Body of pancreas (tissue), 4 donors: ENCODE measurements at places on chromosomes 7 and 10.

DNA sequence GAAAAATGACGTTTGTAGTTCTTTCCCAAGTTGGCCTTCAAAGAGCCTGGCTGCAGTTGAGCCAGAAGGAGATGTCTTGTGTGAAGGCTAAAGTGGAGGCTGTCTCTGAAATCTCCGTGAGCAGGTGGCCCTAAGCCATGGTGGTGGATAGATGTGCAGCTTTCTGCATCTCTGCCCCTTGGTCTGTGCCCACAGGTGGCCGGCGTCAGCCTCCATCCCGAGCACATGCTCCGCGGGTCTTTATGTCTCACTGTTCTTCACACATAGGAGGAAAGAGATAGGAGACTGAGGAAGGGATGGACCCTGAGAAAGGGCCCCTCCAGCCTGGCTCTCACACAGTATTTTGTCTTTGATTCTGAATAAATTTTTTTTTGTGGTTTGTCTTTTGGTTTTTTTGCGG, 30.3 kb upstream of the SLC26A4 start:
- H3K27me3 ChIP-seq = no peaks in the 10 kb centered on the region
- no peak overlapping the region for H3K4me3 ChIP-seq
- no peaks in the 10 kb centered on the region for H3K36me3 ChIP-seq
- H3K27ac ChIP-seq = no peak overlapping the region
- no peak for DNase-seq
- H3K4me1 ChIP-seq = no peaks in the 10 kb centered on the region

DNA sequence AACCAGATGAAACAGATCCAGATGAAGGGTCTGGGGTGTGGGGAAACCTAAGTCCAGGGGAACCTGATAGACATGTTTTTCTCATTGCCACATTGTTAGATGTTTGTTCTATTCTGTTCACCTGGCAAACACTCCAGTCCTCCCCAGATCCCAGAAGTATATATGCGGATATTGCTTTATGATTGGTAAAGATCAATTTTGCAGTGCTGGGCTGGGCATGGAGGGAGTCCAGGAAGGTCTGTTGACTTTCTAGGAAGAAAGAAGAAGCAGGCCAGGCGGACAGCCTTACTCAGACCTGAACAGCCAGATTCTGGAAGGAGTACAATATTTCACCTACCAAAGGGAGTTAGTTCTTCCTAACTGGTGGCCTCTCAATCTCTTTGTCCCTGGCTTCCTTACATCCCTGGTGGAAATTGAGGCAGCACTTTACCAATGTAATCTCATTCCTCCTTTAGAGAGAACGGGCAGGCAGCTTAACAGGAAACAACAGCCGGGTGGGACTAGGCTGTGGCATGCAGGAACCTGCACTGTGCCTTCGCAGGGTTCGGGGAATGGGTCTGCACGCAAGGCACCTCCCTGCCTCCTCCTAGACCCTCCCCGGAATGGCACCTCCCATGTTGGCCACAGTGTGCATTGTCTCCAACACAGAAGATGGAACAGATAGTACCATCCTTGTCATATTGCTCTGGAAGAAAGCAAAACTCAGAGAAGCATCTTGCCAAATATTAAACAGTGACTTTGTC, 930 bp downstream of the GIMAP6 start:
- no peak overlapping the region for H3K4me3 ChIP-seq
- H3K27me3 ChIP-seq = no peaks in the 10 kb centered on the region
- peak; percentile 20 for DNase-seq
- H3K36me3 ChIP-seq = no peaks in the 10 kb centered on the region

DNA sequence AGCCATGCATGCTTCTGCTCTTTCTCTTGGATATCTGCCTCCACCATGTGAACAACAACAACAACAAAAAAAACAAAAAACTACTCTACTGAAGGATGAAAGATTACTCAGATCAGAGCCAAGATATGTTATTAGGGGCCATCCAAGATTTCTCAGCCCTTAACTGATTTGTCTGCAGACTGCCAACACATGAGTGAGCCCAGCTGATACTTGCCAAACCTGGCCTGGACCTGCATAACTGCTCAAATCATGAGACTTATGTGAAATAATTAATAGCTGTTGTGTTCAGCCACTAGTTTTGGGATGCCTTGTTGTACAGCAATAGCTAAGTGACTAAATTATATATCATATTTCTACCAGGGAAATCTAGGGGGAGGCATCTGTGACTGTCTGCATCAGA, 334.5 kb upstream of the SORCS1 start:
- H3K27me3 ChIP-seq = no peaks in the 10 kb centered on the region
- no peak overlapping the region for H3K27ac ChIP-seq
- DNase-seq = no peak
- no peaks in the 10 kb centered on the region for H3K36me3 ChIP-seq
- H3K4me3 ChIP-seq = no peak overlapping the region
- no peaks in the 10 kb centered on the region for H3K4me1 ChIP-seq

DNA sequence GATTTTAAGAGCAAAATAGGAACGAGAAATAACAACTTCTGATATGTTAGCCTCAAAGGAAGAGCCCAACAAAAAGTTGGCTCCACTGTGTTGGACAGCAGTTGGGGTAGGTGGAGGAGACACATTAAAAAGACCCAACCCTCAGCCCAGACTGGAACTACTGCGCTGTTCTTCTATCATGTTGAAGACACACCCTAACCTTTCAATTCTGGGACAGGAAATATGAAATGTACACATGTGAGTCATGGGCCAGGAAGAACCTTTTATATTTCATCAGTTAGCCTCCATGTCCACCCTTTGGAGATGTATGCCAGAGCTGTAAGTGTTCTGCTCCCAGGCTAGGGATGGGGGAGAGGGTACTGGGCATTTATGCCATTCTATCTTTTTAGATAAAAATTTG, 22.1 kb downstream of the CLDN12 start:
- no peaks in the 10 kb centered on the region for H3K36me3 ChIP-seq
- no peak overlapping the region for H3K27ac ChIP-seq
- DNase-seq = no peak
- no peaks in the 10 kb centered on the region for H3K27me3 ChIP-seq
- H3K4me1 ChIP-seq = no peaks in the 10 kb centered on the region

DNA sequence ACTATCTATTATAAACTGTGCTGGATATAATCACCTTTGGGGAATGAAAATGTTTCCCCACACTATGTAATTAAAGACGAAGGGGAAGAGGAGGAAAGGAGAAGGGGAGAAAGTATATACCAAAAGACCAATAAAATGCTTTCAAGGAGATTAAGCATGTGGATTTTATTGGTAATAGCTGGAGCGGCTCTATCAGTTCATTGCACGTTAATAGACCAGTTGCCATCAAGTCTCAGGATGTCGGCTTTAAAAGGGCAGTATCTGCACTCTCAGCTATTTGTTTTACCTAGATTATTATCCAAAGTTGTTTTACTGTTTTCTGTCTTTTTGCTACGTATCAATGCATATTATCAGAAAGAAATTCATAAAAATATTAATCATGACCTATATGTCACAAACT, 9.0 kb downstream of the ETV1 start:
- no peak overlapping the region for H3K27ac ChIP-seq
- H3K4me1 ChIP-seq = peaks cover 5% of the 10 kb centered on the region
- H3K4me3 ChIP-seq = no peak overlapping the region
- no peak for DNase-seq
- H3K36me3 ChIP-seq = no peaks in the 10 kb centered on the region
- no peaks in the 10 kb centered on the region for H3K27me3 ChIP-seq

DNA sequence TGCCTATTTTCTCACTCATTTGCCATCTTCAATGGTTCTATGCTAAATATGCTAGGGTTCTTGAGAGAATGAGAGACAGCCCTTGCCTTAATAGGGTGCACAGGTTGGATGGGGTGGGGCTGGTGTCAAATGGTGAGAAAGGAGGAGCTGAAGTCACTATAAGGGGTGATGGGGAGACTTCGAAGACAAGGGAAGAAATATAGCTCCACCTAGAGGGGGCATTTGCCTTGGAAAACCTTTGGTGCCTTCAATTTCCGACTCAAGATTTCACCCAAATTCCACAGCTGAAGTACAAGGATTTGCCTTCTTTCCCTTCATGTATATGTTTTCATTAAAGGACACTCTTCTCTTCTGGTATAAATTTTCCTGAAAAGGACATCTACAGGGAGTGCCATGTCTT, 5.6 kb downstream of the PTN start:
- H3K4me1 ChIP-seq = peaks cover 2% of the 10 kb centered on the region
- H3K27ac ChIP-seq = no peak overlapping the region
- H3K36me3 ChIP-seq = no peaks in the 10 kb centered on the region
- no peak for DNase-seq
- no peaks in the 10 kb centered on the region for H3K27me3 ChIP-seq
- no peak overlapping the region for H3K4me3 ChIP-seq

- no peak overlapping the region for H3K4me3 ChIP-seq
- no peak for DNase-seq
- H3K27ac ChIP-seq = no peak overlapping the region
- H3K36me3 ChIP-seq = no peaks in the 10 kb centered on the region
- H3K4me1 ChIP-seq = no peaks in the 10 kb centered on the region
These were observed 47.2 kb upstream of the WDR11 start for GRCh38 chr10:120803972-120804371.

- DNase-seq = no peak
- H3K4me3 ChIP-seq = no peak overlapping the region
- H3K27me3 ChIP-seq = no peaks in the 10 kb centered on the region
- H3K36me3 ChIP-seq = no peaks in the 10 kb centered on the region
- peaks cover 6% of the 10 kb centered on the region for H3K4me1 ChIP-seq
- no peak overlapping the region for H3K27ac ChIP-seq
These were observed 90.4 kb downstream of the COBL start for GRCh38 chr7:51226063-51226755.

- no peaks in the 10 kb centered on the region for H3K36me3 ChIP-seq
- H3K27me3 ChIP-seq = no peaks in the 10 kb centered on the region
- H3K4me3 ChIP-seq = no peak overlapping the region
- no peak overlapping the region for H3K27ac ChIP-seq
These were observed 9.3 kb upstream of the ADD3 start for GRCh38 chr10:109998513-109998912.

- H3K36me3 ChIP-seq = no peaks in the 10 kb centered on the region
- H3K27me3 ChIP-seq = no peaks in the 10 kb centered on the region
- DNase-seq = no peak
- no peak overlapping the region for H3K4me3 ChIP-seq
- no peaks in the 10 kb centered on the region for H3K4me1 ChIP-seq
These were observed 111.0 kb upstream of the KLF14 start for GRCh38 chr7:130844811-130845580.

GRCh38 chr7:150828384-150828783, 23.9 kb upstream of the AOC1 start:
- no peak for DNase-seq
- no peaks in the 10 kb centered on the region for H3K36me3 ChIP-seq
- H3K27ac ChIP-seq = no peak overlapping the region

DNA sequence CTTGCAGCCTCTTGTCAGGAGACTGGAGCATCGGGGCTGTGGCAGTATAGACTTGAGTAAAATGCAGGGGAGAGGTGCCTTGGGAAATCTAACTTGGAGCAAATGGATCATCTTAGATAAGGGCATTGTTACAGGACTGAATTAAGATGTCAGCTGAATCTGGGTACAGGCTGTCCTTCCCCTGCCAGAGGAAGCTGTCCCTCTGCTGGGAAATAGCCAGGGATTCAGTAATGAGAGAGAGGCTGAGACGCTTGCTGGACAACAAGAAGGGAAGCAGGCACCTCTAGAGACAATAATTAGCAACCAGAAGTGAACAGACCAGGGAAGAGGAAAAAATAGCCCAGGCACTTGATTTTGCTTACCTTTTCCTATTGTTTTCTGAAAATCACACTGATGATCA, 20.7 kb upstream of the RAPGEF5 start:
- H3K27ac ChIP-seq = no peak overlapping the region
- no peaks in the 10 kb centered on the region for H3K36me3 ChIP-seq
- no peaks in the 10 kb centered on the region for H3K27me3 ChIP-seq
- H3K4me3 ChIP-seq = no peak overlapping the region
- peaks cover 14% of the 10 kb centered on the region for H3K4me1 ChIP-seq

DNA sequence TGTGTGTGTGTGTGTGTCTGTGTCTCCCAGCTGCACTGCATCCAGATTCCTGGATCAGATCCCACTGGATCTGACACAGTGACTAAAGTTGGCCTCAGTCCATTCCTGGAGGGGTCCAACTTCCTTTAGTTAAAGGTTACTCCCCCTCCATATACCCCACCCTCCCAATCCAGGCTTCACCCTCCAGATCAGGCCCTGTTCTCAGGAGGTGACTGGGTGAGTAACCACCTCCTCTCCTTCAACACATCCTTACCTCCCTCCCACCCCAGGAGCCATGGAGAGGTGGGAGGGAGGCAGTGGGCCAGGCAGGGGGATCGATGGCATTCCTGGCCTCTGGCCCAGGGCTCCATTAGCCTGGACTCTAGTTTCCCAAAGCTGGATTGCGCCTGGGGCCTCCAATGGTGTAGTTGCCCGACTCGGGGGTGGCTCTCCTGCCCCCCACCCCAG, 11.3 kb downstream of the KCNIP2 start:
- peak overlapping the region; percentile 8 for H3K27ac ChIP-seq
- DNase-seq = no peak

GRCh38 chr10:97889461-97890265, 40.0 kb downstream of the GOLGA7B start:
- H3K27ac ChIP-seq = no peak overlapping the region
- no peaks in the 10 kb centered on the region for H3K27me3 ChIP-seq
- H3K4me3 ChIP-seq = no peak overlapping the region
- H3K4me1 ChIP-seq = peaks cover 3% of the 10 kb centered on the region
